ENCODE measurements at places on chromosomes 12 and 14. TPM values are rescaled to one million over a fixed set of nuclear protein-coding genes. Genes with fewer than 3 reads are reported as not detected.

DNA sequence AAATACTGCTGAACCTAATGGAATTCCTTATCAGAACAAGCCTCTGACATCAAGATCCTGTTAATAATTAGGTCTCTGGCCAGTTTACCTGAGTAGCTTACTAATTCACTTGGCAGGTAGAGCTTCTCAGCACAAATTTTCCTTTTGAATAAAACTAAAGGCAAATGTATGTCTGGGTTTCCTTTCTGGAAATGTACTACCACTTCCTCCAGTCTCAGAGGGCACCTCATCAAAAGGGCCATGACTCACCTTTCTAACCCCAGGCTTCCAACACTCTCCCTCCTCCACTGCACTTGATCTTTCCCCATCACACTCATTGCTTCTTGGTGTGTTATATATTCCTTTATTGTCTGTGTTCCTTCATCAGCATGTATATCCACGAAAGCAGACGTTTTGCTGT lies 90.5 kb downstream of the SLC2A13 start:
- no peak for DNase-seq

GRCh38 chr12:101878243-101878821 lies 952 bp downstream of the DRAM1 start:
- DNase-seq = peak; percentile 12

GRCh38 chr12:10957741-10958140 lies 18.7 kb upstream of the TAS2R14 start:
- no peak for DNase-seq

DNA sequence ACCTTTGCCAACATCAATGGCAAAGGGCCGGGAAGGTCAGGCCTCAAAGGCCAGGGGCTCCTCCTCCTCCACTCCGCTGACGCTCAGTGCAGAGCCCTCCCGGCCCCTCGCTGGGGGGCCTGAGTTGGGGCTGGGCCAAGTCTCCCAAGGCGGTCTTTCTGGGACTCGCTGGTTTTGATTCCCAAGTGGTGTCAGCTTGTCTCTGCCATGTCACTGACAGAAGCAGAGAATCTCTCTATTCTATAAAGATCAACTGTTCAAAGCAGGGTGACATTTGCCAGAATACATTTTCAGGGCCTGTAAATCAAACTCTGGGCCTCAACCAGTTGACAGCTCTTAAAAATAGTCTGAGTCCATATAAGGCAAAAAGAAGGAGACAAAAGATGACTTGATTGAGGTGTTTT lies 75.9 kb downstream of the CCDC88C start:
- no peak for DNase-seq

Gene MTRFR
- 14.3 TPM for polyA plus RNA-seq

Gene ADAM21
- polyA plus RNA-seq = 0.29 TPM

- peak; percentile 68 for DNase-seq
Measured at GRCh38 chr12:94532490-94533422, 73.1 kb upstream of the CEP83 start.

GRCh38 chr12:66493819-66494218 lies 185.1 kb downstream of the GRIP1 start:
- no peak for DNase-seq

DNA sequence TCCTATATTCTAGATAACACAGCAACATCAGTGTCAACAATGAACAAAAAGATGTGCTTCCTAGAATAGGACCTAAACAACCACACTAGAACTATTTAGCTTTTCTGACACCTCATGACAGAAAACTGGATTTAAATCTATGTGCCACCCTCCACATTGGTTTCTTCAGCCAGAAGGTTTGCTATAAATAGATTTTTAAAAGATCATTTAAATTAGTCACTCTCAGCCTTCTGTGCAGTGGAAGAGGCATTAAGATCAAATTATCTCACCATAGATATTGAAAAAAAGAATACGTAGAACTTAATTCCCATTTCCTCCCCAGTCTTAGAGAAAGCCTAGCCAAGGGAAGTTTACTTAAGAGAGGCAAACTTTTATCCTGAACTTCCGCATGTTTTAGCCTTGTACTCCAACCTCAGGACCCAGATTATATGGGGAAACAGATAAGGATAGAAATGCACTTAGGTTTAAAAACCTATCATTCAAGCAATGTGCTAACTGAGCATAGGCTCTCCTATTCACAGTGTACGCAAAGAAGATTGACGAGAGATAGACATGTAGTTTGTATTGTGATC lies 59.6 kb downstream of the NELL2 start:
- no peak for DNase-seq

GRCh38 chr14:27672047-27672446 lies 1074.2 kb upstream of the NOVA1 start:
- DNase-seq = no peak

- DNase-seq = no peak
Measured at GRCh38 chr14:93026339-93026738, 89.4 kb downstream of the ITPK1 start.

GRCh38 chr12:51238037-51238509 lies 553 bp upstream of the DAZAP2 start:
- no peak for DNase-seq

Gene TAS2R20
- polyA plus RNA-seq = 0.90 TPM

DNA sequence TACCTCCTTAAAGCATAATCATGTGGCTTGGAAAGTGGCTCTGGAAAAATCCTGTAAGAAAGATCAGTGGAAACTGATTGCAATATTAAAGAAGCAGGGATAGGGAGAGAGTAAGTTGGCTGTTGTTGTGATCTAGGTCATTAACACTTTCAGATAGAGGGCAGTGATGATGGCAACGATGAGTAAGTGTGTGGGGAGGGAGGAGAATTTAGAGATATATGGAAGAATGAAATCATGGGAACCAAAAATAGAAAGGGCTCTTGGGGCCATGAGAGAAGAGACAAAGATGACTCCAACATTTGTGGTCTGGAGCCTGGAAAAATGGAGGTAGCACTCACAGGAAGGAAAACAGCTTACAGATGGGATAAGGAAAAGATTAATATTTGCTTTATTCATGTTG lies 23.3 kb downstream of the SNRPF start:
- DNase-seq = peak; percentile 12

Gene PLEKHG7
- 0.85 TPM for polyA plus RNA-seq

DNA sequence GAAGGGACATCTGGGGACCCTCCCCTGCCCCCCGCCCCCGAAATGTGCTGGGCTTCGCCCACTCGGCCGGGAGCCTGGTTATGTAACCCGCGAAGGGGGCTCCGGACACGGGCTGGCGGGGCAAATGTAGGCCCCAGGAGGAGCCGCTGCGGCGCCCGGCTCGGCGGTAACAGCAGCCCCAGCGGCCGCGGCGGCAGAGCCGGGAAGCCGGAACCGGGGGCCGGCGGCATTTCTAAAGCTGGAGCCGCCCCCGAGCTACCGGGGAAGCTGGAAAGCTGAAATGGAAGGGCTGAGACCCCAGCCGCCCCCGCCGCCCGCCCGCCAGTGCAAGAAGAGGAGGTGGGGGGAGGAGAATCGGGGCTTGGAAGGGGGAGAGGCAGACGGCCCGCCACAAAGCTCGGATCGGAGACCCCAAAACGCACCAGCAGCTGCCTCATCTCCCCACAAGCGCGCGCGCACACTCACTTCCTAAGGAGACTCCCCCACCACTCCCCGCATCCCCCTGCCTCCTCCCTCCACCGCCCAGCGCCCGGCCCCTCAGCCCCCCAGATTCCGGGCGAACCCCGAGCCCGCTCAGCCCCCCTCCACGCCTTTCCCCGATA lies 1.5 kb downstream of the KDM2B start:
- no peak for DNase-seq

GRCh38 chr12:106583242-106584103 lies 669 bp downstream of the RFX4 start:
- DNase-seq = no peak

DNA sequence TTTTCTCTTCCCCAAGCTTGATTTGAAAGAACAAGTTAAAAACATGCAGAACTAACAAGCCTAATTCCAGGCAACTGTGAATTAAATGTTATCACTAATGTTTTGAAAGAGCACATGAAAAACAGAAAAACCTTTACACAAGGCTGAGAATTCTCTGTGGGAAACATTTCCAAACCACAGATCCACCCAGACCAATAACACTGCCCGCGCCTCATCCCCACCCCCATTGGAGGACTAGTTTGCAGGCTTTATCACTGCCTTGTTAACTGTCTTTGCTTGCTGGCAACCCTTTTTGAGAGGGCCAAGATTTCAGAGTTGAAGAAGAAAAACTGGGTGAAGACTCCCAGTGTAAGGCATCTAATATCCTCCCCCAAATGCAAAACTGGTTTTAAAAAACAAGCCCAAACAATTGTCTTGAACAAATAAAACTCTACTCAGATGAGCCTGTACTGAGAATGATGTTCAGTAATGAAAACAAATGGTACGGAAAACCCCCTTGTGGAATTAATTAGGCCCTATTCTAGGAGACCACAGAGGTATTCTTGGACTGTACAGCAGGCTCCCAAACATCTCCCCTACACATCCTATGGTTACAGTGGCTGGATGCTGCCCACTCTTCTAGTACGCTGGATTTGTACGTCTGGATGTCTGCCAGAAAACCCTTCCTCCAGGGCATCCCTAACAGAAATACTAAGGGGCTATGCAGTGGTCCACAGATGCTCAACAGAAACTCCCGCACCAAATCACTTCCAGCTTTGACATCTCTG lies 5.8 kb downstream of the MAX start:
- DNase-seq = no peak

Gene PLEK2
- polyA plus RNA-seq = not detected

- DNase-seq = peak; percentile 38
Measured at GRCh38 chr14:64465191-64465822, at the start of gene AKAP5. AKAP5 (plus strand) TSS chr14:64465499; CDS start chr14:64468395, 2,896 bp downstream.

Gene SLC7A8
- polyA plus RNA-seq = 4.9 TPM

Gene OR5AU1
- polyA plus RNA-seq = not detected

Gene PHETA1
- polyA plus RNA-seq = 21.1 TPM

Gene DBX2
- polyA plus RNA-seq = 0.21 TPM

DNA sequence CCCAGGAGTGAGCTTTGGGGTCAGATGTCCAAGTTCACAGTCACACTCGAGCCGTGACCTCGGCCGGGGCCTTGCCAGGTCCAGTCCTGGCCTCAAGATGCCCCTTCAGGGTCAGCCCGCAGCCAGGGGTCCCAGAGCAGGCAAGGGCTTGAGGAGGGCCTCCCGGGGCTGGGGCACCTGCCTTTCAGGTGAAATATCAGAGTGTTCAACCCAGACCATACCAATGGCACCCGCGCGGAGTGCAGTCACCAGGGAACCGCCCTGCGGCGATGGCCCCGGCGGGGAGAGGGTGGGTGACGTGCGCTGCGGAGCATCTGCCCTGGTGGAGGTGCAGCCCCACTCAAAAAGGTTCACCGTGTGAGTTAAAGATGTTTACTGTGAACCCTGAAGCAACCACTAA lies 16.9 kb downstream of the LRCOL1 start:
- DNase-seq = no peak

DNA sequence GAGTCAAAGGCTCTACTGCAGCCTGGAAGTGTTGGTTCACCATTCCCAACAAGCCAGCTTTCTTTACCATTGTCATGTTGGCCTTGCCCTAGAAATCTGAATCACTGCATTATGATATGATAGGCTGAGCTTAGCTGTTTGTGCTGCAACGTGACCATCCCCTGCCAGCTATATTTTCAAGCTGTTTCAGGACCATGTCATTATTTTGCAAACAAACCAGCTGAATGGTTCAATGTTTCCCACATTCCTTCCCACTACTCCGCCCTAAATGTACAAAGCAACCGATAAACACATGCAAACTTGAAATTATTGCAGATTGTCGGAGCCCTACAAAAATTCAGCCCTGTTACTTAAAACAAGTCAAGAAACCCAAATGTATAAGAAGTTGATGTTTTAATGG lies 136.1 kb downstream of the KICS2 start:
- DNase-seq = no peak

- DNase-seq = peak; percentile 81
Measured at GRCh38 chr12:111396726-111397445, 8.8 kb upstream of the SH2B3 start.

DNA sequence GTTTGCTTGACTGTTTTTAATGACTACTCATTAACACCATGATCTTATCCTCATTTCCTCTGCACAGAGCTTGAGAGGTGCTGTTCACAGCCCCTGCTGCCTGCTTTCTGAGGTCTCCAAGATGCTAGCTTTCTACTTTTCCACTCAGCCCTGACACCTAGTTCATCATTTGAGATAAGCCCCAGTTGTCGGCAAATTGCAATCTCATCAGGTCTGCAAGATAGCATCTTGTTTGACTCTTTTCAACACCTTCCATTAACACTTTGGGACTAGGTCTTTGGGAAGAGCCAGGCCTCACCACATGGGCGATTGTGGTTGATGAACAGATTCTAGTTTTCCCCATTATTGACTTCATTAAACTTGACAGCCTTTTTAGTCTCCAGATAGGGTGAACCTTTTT lies 904.8 kb downstream of the DIO2 start:
- DNase-seq = no peak

- no peak for DNase-seq
Measured at GRCh38 chr12:67433385-67434175, 164.4 kb downstream of the CAND1 start.

DNA sequence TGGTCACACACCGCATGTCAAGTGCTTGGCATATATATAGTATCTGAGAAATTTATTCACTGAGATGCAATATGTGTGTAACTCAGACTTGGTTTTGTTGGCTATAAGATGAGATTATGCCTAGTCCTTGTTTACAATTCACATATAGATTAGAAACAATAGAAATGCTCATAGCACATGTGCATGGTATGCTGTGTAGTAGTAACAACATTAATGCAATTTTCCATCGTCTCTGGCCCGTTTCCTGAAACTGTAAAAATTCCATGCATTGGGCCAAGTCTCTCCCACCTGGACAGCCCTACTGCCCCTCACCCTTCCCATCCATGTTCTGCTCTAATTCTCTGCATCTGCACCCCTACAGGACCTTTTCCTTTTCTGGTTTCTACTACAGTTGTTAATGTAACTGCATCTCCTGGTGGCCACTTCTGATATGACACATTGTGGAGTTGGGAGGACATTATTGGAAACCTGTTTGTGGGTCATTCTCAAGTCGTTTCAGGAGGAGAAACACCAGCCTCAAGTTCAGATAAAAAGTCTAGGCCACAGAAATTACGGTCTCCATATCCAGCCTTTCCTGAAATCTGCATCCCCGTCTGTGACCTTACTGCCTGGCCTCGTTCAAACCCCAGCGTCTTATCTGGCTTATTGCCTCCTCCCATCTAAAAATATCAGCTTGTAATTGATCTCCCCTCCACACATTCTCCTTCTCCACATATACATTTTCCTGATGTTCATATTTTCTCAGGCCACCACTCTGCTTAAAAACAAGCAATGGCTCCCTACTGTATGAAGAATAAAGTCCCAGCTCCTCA lies 37.5 kb downstream of the EMP1 start:
- peak; percentile 75 for DNase-seq

GRCh38 chr12:14200598-14200997 lies 164.9 kb upstream of the ATF7IP start:
- DNase-seq = no peak

DNA sequence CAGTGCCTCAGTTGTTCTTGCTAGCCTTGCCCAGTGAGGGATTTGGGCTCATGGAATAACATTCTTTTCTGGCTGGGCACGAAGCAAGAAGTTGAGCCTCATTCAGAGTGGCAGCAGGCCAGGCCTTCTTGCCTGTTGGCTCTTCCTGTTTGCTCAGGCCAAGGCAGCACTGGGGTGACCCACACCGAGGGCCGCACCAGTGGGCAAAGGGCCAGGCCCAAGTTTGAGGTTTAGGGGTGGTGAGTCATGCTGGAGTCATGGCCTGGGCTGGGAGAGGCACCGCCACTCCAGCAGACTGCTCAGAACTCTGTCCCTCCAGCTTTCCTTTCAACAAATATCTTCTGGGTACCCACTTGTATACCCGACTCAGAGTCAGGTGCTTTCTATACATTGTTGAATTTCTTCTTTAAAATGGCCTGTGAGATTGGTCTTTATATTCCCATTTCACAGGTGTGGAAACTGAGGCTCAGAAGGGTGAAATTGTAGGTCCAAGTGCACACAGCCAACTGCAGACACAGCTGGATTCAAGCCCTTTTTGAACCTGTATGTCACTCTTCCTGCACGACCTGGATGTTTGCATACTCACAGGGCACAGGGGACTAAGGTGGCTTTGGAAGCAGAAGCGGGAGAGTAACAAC lies 279.4 kb downstream of the FOXN3 start:
- DNase-seq = no peak

Data from muscle of arm (tissue), 14 donors.